ENCODE measurements at places on chromosomes 1 and 21.
A peak's percentile ranks its signal among the peaks of the same experiment; 100 is the strongest.

GRCh38 chr1:205766038-205766437 lies 9.2 kb downstream of the RAB29 start:
- no peak for DNase-seq

DNA sequence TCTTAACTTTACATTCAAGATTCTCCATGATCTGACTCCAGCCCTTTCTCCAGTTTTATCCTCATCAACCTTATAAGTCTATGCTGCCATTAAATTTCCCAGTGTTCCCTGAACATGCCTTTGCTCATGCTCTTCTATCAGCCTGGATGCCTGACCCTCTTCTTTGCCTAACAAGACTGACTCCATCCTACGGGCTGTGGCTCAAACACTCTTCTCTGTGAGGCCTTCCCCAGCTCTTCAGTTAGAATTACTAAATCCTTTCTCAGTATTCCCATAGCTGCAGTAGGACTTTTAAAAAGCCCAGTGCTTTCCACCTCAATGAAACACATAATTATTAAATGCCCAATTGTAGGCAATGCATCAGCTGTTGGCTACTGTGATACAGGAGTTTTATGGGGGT lies 76.5 kb upstream of the GNG12 start:
- DNase-seq: no peak

GRCh38 chr1:185033686-185034085 lies 11.7 kb upstream of the RNF2 start:
- no peak for DNase-seq

GRCh38 chr1:12380326-12381249 lies 150.8 kb downstream of the VPS13D start:
- no peak for DNase-seq

DNA sequence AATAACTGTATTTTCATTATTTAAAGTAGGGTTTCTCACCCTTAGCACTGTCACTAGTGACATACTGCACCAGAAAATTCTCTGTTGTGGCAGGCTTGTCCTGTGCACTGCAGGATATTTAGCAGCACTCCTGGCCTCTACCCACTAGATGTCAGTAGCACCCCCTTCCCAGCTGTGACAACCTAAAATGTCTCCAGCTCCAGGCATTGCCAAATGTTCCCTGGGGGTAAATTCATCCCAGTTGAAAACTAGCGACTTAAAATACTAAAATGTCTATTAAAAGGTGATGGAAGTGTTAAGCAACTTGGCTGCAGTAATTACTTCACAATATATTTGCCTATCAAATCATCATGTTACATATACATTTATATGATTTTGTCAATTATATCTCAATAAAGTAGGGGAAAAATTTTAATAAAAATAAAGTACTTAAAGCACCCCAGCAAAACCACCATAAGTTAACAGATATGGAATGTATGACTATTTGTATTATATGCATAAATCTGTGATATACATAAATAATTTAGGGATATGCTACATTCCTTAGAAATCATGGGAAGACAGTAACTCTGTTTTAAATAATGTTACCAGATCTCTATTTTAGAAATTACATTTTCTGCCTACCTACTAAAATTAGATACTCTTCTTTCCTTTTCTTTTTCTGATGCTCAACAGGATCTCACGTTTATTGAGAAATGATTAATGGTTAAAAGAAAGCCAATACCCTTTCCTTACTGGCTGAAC lies 74.6 kb downstream of the ARID4B start:
- DNase-seq: peak; percentile 23

GRCh38 chr21:41289431-41289830 lies 27.2 kb upstream of the FAM3B start:
- no peak for DNase-seq

DNA sequence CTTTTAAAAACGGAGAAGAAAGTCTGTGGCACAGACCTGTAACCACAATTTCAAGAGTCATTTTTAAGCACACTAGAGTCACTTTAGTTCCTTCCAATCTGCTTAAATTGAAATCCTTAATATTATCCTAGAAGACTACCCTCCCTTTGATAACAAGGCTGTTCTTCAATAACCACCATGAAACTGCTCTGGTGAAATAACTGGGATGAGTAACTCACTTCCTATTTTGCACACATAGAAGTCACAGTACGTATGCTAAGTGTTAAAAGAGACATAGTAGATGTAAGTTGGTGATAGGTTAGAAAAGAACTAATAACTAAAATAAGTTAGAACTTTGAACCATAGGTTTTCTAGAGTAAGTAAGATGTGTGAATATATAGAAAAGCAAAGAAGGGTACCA lies 107.8 kb downstream of the NME7 start:
- no peak for DNase-seq

DNA sequence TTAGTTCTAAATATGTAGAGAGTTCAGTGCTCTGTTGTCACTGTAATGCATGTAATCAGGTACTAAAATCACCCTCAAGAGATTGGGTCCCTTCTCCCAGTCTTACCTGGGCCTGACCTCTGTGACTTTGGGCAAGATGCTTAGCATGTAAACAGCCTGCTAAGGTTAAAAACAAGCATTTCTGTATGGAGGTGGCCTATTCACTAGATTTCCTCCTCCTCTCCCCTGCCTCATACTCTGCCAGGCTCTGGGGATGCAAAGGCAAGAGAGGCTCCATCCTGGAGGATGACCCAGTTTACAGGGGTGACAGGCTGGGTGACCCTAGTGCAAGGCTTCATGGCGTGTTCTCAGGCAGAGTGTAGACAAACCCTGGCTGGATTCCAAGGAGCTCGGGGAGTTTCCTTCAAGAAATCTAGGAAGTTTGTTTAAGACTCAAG lies 28.8 kb downstream of the VANGL2 start:
- DNase-seq: no peak

GRCh38 chr21:33308586-33309490 lies 15.9 kb upstream of the IFNAR1 start:
- no peak for DNase-seq

- no peak for DNase-seq
These were observed 8.0 kb downstream of the LMO4 start for GRCh38 chr1:87336623-87337067.

- DNase-seq: no peak
These were observed 212.6 kb upstream of the FAM78B start for GRCh38 chr1:166379447-166379846.

DNA sequence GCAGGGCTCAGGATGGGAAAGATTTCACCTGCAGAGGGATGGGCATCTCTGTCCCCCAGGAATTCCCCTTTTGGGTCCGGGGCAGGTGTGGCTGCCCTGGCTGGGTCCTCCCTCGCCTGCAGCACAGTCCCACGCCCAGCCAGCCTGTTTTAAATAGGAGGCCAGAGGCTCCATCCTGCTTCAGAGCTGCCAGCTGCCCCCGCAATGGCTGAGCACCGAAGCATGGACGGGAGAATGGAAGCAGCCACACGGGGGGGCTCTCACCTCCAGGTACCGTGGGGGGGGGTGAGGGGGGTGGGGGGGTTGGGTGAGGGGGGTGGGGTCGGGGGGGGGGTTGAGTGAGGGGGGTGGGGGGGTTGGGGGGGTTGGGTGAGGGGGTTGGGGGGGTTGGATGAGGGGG lies 3.6 kb downstream of the SCNN1D start:
- no peak for DNase-seq

DNA sequence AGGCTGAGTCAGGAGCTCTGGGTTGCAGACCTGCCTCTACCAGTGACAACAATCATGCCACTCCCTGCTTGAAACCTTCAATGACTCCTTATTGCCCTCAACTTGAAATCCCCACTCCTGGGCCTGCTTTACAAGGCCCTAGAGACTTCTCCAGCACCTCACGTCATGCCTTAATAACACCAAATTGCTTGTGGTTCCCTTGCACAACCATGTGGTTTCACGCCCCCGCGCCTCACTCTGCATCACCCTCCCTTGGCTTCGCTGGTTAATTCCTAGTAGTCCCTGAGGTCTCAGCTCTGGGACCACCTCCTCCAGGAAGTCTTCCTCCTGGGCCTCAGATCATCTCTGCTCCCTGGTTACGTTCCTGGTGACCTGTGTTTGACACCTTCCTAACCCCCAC lies 33.0 kb downstream of the EPHA2 start:
- no peak for DNase-seq

DNA sequence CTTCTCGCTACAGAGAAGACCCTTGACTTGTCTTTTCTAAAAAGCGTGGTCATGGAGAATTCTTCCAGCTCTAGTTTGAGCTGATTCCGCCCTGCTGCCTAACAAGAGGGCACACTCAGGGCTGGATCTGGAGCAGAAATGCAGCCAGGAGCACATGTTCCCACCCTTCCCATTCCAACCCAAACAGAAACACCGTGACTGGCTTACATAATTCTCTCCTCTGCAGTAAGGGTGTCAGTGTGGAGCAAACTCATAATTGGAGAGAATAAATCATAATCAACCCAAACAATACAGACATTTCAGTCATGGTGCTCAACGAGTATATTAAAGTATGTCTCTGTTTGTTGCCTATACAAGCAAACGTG lies 34.5 kb downstream of the CTNNBIP1 start:
- DNase-seq: no peak

- no peak for DNase-seq
These were observed 1.1 kb upstream of the ZNF692 start for GRCh38 chr1:248860007-248860406.

DNA sequence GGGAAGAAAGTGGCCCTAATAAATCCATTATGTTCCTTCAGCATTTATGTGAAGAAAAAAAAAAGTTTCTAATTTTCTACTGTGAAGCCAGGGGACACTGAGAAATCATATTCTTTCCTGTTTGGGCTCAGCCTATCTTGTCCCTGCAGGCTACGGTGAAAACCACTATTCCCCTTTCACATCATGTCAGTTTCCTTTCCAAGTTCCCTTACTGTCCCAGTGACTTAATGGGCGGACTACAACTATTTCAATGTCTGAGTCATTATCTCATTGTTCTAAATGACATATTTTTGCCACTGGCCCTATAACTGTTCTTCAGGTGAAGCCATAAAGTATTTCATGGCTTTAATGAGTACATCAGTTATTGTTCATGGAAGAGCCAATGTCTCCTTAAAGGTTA lies 71.3 kb upstream of the BEND5 start:
- DNase-seq: no peak

- DNase-seq: no peak
These were observed 6.0 kb upstream of the BCL10 start for GRCh38 chr1:85282424-85282823.

DNA sequence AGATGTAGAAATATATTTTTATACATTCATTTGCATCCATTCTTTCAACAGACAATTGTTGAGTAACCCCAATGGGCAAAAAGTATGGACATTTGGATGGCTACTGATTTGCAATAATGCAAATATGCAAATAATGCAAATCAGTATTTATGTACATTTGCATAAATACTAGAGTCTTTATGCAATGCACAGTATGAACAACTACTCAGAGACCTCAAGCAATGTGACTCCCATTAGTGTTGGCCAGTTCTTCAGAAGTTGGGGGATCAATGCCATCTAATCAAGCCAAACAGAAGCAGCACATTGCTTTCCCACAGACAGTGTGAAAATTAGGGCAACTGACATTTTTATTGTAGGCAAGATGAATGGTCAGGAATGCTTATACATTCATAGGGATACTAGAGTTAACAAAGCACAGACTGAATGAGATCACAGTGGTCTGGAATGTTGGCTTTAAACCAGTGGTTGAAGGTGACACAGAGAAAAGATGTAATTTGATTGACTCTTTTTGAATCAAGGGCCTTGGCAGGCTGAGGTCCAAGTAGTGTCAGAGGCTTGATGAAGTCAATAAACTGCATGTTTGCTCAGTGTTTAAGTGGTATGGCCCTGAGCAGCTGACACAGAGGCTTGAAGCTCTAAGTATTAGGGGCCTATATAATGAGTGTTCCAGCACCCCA lies 256.6 kb downstream of the CTH start:
- no peak for DNase-seq

DNA sequence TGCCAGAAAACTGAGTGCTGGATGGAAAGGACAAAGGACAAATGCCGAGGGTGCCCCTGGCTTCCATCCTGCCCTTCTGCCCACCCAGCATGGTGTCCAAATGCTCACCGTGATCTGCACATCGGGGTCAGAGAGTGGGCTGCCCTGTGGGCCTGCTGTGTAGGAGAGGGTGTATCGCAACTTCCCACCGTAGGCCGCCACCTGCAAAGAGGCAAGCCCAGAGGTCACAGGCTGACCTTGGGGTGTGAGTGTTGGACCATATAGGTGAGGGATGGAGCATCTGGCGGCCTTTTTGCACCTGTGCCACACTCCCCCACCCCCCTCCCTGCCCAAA lies 53.5 kb downstream of the LDLRAD2 start:
- DNase-seq: no peak
